GM04503 (cell line): ENCODE measurements at places on chromosomes 16 and 17.

GRCh38 chr16:73605309-73605708, 557.4 kb upstream of the ZFHX3 start:
- no peak for DNase-seq

- DNase-seq: no peak
Observed at GRCh38 chr16:23342083-23342640, 40.1 kb downstream of the SCNN1B start.

DNA sequence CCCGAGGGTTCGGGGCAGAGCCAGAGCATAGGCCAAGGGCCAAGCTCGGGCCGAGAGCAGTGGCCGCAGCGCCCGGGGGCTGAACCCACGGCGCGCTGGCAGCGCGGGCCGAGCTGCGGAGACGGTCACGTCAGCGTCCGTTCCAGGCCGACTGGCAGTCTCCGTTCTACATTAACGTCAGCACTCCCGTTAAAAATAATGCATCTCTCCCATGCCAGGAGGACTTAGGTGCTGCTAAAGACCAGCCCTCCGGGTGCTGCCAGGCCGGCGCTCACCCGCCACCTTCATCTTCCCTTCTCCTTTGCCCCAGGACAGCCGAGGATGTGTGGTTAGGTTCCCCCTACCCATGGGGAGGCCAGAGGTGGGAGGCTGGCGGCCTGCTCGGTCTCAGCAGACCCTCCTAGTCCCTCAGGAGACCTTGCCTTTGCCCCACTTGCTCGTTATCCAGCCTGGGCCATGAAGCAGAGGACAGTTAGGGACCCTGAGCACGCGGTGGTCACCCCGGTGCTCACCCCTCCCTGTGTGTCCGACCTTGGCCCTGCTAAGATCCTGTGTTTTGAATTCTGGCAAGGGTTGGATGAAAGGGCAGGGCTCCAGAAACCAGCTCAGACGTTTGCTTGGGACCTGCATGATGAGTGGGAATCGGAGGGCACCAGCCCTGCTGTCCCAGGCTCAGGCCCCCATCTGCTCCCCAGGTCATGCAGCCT, 572 bp downstream of the MPG start:
- DNase-seq: no peak

GRCh38 chr17:27519550-27519949, 63.3 kb downstream of the KSR1 start:
- no peak for DNase-seq

- DNase-seq: no peak
Observed at GRCh38 chr17:44903012-44903685, 3.9 kb upstream of the EFTUD2 start.

- no peak for DNase-seq
Observed at GRCh38 chr17:79720705-79721292, 9.9 kb upstream of the ENPP7 start.

DNA sequence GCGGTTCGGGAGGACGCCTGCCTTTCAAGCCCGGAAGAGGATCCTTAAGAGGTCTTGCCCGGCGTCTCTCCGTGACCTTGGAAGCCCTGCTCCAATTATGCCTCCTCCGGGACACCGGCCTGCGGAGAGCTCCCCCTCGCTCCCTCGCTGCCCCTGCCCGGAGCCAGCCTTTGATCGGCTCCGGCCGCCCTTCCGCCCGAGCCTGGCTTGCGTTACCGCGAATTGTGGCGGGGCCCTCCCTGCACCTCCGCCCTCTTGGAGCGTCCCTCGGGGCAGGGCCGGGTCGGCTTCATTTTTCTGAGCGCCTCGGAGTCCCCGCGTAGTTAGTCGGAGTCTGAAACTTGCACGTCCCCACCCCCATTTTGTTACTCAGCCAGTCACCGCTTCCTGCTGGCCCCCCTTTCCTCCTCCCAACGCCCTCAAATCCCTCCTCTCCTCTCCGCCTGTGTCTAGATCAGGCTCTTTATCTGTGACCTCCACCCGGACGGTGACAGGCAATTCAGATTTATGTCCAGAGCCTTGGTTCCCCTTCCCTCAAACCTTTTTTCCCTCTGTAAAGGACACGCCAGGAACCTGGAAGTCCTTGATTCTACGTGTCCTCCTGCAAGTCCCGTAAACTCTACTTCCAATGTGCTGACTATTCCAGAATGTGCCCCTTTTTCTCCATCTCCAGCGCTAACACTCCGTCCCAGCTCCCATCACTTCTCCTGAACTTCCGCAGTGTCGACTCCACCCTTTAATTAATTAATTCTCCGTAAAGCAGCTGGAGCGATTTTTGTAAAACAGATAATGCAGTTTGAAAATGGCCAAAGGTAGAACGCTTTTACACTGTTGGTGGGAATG, 569 bp upstream of the RABEP2 start:
- DNase-seq: peak; percentile 42

- no peak for DNase-seq
Observed at GRCh38 chr17:50918071-50918932, 52.1 kb upstream of the TOB1 start.

DNA sequence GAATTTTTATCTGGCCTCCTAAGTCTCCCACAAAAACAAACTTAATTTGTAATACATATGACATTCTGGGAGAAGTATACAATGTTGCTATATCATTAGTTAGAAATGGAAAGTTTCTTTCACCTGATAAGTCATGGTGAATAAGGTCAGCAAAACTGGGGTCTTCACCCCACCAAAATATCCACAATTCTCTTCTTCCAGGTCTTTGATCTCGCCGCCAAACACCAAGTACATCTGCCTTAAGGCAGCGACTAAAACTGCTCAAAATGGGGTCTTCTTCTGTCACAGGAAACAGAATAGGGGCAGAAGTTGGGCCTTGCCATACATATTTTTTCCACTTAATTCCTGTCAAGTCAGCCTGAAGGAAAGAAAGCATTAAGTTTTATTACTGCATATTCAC, 2.1 kb downstream of the MED13 start:
- no peak for DNase-seq

GRCh38 chr17:49891271-49891670, 43.4 kb upstream of the TAC4 start:
- no peak for DNase-seq

DNA sequence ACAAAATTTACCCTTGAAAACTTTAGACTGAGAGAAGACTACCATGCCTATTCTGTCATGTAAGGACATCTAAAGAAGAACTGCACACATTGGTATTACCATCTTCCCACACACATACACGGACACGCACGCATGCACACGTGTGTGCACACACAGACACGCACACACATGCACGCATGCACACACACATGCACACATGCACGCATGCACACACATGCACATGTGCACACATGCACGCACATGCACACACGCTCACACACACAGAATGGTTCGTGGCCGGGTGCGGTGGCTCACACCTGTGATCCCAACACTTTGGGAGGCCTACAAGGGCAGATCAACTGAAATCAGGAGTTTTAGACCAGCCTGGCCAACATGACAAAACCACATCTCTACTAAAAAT, 296.9 kb upstream of the HSBP1 start:
- DNase-seq: no peak

DNA sequence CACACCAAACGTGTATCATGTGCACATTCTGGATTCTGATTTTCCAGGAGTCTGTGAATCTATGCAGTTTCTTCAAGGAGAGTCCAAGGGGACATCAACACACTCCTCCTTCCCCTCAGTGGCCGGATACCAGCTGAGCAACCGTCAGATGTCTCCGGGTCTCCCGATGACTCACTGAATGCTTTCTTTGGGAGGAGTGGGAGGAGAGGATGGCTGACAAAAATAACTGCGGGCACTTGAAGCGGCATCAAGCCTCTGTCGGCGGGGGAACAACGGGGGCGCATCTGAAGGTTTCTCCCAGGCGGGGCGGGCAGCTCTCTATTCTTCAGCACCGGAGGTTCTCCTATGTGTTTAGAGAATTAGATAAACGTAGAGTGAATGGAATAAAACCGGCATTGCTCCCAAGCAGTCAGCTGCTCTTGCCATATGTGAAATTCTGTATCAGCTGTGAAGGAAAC, 24.6 kb upstream of the LRRC75A start:
- no peak for DNase-seq

DNA sequence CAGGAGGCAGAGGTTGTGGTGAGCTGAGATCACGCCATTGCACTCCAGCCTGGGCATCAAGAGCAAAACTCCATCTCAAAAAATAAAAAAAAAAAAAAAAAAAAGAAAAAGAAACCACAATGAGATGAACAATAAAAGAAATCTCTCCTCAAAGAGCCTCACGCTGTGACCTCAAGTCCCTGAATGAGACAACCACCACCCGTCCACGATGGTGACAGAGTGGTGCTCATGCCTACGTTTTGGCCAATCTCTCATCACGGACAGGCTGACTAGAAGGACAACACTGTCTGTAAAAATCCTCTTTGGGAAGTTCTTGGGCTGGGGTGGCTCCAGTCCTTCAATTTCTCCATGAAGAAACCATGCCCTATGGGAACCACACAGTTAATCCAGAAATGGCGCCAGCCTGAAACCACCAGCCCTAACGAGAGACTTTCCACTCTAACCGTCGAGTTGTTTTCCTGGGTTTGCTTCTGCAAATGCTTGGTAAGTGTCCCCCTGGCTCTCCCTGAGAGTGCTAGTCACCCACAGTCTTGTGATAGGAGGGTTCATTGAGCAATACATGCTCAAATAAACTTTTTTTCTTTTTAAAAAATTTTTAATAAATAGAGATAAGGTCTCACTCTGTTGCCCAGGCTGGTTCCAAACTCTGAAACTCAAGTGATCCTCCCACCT, 15.0 kb upstream of the PRSS27 start:
- no peak for DNase-seq

DNA sequence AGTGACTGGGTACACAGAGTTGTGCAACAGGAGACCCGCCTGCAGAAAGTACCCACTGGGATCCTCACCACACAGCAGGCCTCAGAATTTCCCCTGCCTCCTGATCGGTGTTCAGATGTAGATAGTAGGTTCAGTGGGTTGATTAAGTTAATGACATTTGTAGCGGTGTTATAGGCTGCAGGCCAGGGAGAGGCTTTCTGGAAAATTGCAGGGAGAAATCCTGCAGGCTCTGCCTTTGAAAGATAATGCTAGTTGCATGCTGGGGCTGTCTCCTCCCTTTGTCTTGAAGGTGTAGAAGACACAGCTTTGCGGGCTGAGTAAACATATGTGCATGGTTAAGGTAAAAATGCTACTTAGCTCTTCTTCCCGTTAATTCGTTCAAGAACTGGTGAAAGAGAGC, 406.3 kb upstream of the RBFOX1 start:
- no peak for DNase-seq

- DNase-seq: no peak
Observed at GRCh38 chr17:75812096-75813013, 27.7 kb downstream of the UNK start.

- DNase-seq: no peak
Observed at GRCh38 chr17:69447726-69448125, 33.2 kb downstream of the MAP2K6 start.

- DNase-seq: no peak
Observed at GRCh38 chr17:57838857-57839570, 10.8 kb downstream of the MRPS23 start.

DNA sequence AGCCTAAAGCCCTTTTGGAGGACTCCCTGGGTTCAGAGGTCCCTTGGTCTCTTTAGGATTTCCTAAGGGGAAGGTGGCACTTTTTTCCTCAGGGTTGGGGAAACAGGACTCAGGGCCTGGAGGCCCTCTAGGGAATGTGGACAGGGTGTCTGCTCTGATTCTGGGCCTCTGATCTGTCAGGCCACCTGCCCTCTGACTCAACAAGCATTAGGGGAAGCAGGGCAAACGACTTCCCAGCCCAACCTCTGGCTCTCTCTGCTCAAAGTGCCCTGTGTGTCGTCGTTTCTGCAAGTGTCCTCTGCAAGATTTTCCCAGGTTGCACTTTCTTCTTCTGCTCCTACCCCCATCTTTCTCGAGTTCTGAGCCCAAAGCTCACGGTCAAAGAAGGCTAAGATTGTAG, 6.6 kb upstream of the IGFBP4 start:
- no peak for DNase-seq

- no peak for DNase-seq
Observed at GRCh38 chr16:23057013-23057596, 92.1 kb downstream of the USP31 start.

DNA sequence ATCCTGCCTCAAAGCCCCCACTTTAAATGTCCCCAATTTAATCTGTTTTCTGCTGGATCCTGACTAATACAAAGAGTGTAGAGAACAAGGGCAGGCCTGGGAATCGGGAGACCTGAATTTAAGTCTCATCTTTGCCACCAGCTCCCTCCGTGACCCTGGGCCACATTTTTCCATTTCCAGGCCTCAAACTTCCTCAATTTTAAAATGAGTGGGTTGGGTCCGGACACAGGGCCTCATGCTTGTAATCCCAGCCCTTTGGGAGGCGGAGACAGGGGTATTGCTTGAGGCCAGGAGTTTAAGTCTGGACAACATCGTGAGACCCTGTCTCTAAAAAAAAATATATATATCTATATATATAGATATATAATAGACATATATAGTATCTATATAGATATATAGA, 61.4 kb downstream of the SRL start:
- no peak for DNase-seq

- no peak for DNase-seq
Observed at GRCh38 chr17:50155115-50155819, 4.8 kb upstream of the PPP1R9B start.

GRCh38 chr17:44502598-44503146, 534 bp downstream of the GPATCH8 start:
- DNase-seq: no peak

- no peak for DNase-seq
Observed at GRCh38 chr17:29577385-29578211, 9.1 kb downstream of the TP53I13 start.

GRCh38 chr17:4436381-4436780, 2.6 kb downstream of the SPNS3 start:
- no peak for DNase-seq

DNA sequence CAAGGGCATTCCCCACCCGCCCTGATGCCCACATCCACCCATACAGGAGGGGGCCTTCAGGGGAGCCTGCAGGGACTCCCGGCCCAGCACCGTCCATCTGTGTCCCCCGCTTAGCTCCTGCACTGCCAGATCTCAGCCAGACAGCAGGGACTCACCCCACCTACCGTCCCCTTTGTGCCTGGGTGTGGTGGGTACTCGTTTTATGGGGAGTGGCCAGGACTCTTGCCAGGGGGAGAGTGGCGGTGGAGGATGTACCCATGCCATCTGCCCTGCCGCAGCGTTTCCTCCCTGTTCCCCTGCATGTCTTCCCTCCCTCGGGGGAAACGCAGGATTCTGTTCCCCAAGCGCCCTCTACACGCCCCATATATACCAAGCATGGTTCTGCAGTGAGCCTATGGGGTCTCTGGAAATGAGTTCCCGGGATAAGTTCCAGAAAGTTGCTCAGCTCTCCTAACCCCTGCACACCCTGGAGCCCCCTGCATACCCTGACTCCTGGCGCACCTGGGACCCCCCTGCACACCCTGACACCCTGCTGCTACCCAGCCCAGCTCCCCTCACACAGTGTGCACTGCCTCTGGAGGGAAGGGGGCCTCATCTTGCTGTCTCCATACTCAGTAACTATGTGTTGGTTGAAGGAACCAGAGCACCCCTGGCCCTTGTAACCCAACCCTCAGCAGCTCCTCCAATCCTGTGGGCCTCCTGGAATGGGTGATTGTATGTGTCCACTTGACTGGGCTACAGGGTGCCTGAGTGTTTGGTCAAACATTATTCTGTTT, 4.2 kb upstream of the MAFG start:
- DNase-seq: no peak
